Central memory CD8-positive, alpha-beta T cell (primary cell): ENCODE measurements at places on chromosomes 3 and 15.

DNA sequence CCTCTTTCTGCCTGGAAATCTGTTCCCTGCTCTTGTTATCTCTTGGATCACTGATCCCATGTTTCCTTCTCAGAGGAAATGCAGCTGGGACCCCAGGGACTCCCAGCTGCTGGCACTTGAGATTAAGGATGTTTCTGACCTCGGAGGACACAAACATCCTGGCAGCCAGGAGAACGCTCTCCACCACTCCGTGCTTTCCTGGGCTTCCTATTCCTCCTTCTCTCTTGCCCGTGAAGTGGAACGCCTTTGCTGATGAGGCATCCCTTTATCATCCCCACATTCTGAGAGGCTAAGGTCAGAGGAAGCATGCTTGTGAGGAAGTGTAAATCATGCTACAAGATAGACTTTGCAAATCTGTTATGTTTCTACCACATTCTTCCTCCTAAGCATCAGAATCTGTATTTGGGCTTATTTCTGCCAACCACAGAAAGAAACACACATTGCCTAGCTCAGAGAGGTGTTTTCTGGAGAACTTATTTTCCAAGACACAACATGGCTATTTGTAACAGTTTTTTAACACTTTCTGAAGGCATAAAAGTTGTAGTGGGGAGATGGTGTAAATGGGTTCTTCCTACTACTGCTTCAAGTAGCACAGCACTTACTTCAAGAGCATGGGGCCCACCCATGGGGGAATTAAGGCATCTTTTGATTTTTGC is 25.6 kb upstream of the LDHAL6B start:
- DNase-seq: no peak

DNA sequence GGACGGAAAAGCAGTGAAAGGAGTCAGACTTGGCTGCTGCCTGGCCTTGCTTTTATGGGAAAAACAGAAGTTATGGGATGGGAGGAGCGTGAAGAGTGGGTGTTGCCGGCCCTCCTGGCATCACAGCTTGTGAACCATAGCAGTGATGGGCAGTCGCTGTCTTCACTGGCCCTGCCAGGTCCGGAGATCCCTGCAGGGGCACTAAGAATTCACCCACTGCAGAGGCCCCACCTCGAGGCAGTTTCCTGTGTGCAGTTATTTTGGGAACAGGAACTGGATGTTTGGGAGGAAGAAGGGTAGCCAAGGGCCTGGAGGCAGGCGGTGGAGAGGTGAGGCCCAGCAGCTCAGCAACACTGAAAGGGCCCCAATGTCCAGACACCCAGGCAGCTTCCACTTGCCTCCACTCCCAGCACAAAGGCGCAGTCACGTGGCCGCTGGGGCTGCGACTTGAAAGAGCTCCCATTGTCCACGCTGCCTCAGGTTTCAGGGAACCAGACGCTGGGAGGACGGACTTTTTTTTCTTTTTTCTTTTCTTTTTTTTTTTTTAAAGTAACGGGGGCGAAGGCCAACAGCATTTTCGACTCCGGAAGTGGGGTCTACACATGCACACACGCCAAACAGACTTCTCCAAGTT is 255.6 kb downstream of the ZNF621 start:
- DNase-seq: no peak

GRCh38 chr3:32841867-32842470 is 24.2 kb downstream of the TRIM71 start:
- DNase-seq: no peak

DNA sequence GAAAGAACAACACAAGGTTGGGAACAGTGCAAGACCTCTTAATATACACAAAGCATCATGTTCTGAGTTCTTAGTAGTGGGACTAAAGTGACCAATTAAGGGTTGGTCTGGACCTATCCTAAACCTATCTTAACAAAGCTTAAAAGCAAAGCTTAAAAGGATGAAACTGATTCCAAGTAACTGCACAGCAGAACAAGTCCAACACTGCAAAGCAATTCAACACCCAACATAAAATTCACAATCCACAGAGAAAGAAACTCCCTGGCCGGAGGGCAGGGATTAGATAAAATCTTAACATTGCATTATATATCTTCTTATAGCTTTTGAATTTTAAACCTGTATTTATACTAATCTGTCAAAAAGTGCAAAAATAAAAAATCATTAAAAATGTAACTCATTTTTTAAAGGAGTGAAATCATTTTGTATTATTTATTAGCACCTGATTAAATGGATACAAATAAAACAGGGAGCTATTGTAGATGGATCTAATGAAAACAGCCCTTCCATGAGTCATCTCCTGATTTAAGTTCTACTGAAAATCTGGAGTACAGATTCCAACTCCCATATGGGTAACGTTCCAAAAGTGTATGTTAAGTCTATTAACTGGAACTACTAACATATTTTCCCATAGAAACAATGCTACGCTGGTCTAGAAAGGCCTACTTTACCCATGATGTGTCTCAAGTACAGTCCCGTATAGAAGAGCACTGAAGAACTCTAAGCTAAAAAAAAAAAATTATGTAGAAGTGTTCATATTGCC is 34.9 kb downstream of the PIK3R4 start:
- no peak for DNase-seq

DNA sequence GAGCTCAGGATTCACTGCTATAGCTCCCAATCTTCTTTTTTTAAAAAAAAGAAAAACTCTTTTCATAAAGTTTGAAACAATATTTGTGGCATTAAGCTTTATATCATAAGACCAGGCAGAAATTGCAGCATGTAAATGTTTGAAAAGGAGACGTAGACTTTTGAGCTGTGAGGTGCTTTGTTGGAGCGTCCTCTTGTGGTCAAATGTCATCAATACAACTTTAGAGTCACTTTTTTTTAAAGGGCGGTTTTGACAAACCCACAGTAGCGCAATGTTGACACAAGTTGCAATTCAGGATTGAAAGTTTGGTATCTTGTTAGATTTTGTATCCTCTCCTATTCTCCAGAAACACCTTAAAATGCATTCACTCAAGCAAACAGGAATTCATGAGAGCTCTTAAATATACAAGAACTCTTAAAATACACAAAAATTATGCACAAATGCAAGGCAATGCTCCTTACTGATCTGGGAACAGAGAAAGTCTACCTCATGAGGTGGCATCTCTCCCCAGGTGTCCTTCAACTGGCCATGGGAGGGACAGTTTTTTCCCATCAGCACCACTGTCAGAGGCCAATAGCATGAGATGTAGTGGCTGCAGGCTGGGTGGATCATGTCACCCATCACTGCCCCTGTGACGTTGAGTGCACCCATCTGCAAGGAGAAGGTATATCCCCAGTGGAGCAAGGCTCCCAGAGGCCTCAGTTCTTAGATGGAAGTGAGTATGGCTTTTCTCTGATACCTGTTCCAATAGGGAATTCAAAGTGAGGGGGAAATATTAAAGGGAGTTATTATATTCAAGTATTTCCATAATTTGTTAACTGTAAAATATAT is 70.7 kb downstream of the ANXA2 start:
- DNase-seq: peak; percentile 16

GRCh38 chr15:101499863-101500713 is 10.6 kb upstream of the PCSK6 start:
- DNase-seq: no peak
